ENCODE measurements at places on chromosomes 12 and 14.

- no peak for DNase-seq
Observed at GRCh38 chr14:64601571-64601970, 51.8 kb downstream of the PPP1R36 start.

GRCh38 chr14:67581643-67582042 lies 18.4 kb downstream of the PIGH start:
- no peak for DNase-seq

DNA sequence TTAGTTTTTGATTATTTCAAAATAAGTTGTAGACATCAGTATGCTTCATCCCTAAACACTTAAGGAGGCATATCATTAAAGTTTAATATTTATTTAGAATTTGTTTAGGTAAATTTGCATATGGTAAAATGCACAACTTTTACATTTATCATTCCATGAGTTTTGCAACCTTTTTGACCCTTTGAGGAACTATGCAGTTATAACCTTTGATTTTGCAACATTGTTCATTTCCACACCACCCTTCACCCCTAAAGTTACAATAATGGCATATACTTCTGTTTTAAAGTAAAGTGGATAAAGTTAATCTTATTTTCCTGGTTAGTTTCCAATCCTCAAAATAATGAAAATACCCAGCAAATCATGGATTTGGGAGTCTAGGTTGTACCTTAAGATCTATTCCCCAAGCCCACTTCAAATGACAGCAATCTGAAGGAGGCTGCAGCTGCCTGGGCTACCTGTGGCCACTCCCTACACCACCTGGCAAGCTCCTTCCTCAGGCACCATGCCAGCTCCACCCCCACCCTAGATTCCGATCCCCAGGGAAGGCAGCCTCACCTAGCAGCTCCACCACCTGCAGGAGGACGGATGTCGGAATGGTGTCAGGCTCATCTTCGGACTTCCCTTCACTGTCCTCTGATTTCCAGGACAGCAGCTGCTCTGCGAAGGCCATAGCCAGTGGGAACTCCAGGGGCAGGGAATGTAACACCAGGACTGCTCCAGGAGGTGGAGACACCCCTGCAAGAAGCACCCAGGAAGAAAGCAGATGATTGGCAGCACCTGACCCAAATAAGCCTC lies 65.1 kb downstream of the TRAFD1 start:
- DNase-seq = no peak

GRCh38 chr12:25644979-25645378 lies 91.9 kb upstream of the LMNTD1 start:
- no peak for DNase-seq

DNA sequence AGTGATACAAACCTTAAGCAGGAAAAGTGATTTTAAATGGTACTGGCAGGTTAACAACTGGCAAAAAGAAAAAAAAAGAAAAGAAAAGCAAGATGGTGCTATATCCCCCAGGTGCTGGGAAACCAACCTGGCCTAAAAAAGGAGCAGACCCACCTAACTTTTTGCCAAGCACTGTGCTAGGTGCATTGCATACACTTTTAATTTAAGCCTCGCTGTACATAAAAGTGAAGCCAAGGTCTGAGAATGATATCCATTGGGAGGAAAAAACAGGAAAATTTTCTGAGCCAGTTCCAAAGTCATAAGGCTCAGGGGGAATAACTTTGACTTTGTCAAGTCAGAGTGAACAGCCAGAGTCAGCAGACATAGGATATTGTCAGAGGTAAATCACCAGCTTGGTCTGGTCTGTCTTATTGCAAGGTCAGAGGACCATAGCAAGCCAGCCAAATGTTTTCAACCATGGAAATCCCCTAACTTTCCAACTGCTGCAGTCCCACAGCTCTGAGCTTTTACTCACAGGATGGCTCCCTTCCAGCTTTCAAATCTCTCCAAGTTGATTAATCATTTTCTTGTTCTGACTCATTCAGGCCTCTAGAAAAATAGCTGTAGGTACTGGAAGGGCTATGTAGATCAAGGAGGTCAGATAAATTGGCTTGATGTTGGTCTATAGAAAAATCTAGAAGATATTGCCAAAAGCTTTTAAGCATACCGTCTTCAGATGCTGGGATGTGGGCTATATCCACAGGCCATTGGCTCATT lies 412.9 kb downstream of the RAD51B start:
- DNase-seq = no peak

DNA sequence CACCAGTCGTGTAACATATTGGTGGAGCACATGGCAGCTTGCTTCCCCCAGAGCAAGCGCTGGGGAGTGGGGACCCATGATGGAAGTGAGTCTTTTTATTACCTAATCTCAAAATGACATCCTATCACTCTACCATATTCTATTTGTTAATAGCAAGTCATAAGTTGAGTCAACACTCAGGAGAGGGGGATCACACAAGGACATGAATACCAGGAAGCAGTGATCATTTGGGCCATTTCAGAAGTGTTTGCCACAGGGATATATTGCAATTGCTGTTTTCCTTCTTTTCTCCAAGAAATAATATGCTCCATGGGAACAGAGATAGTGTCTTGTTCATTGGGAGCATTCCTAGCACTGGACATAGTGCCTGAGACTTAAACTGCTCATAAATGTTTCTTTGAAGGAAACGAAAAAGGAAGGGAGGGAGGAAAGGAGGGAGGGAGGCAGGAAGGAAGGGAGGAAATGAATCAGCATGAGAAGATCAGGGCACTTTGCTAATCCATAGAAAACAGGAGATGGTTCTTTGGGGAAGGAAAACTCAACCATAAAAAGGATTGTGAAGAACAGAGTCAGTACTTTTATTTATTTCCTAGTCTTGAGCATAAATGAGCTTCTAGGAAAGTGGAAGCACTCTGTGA lies 39.2 kb upstream of the EEA1 start:
- DNase-seq = no peak

- no peak for DNase-seq
Observed at GRCh38 chr14:49527221-49527620, 59.0 kb downstream of the RPS29 start.

DNA sequence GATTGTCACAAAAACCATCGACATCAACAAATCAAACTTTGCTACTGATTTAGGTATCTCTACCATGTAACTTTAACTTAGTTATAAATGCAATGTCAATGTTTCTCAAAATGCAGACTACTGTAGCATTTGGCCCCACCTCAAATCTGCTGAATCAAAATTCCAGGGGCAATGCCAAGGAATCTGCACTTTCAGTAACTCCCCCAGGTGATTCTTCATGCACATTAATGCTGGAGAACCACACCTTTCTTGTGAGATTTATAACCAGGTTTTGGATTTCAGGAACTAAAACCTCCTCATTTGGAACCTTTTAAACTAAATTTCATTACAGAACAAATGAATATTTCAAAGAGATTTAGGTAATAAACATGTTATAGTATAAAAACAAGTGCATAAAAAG lies 4.9 kb downstream of the ATP2B1 start:
- DNase-seq = no peak

- no peak for DNase-seq
Observed at GRCh38 chr12:75716291-75717025, 205.0 kb upstream of the KRR1 start.

DNA sequence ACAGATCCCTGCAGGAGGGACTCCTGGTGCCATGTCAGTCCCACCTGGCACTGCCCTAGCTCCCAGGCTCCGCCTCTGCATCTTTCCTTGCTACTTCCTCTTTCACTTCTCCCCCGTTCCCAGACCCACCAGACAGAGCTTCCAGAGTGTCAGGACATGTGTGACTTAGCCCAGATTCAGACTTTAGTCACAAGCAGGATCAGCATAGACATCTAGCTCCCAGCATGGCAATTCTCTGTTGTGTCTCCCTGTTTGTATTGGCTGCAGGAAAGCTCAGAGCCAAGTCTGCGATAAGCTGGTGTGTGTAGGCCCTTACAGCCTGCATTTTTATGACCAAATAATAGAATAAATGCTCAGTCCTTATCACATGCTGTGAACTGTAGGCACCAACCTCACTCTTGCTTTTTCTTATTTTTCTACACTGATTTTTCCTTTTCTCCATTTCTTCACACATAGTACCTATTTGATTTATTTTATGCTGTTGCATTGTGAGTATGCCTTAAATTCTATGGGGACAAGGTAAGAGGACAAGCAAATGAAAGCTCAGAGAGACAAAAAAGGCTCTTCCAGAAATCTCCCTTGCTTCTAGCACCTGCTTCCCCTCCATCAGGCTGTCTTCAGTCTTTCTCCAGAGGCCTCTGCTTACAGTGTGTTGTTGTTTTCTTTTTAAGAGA lies 5.9 kb downstream of the DHRS2 start:
- no peak for DNase-seq

GRCh38 chr14:68359837-68360552 lies 432.9 kb downstream of the ZFP36L1 start:
- DNase-seq = no peak

GRCh38 chr14:103198131-103199105 lies 75.2 kb downstream of the TNFAIP2 start:
- no peak for DNase-seq

DNA sequence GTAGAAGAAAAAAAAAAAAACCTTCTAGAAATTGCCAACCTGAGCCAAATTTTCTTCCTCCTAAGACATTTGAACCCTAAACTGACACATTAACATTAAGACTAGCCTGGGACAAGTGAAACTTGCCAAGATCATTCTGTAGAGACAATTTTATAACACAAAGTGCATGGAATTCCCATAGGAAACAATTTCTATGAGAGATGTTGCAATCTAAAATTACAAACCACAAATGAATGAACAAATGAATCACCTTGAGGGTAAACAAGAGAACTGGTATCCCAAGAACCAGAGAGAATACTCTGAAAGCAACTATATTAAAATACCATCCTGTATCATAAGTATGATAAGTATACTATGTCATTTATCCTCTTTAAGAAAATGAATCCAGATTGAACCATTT lies 165.3 kb downstream of the DICER1 start:
- DNase-seq = no peak

GRCh38 chr14:102222009-102222575 lies 82.4 kb downstream of the WDR20 start:
- no peak for DNase-seq

DNA sequence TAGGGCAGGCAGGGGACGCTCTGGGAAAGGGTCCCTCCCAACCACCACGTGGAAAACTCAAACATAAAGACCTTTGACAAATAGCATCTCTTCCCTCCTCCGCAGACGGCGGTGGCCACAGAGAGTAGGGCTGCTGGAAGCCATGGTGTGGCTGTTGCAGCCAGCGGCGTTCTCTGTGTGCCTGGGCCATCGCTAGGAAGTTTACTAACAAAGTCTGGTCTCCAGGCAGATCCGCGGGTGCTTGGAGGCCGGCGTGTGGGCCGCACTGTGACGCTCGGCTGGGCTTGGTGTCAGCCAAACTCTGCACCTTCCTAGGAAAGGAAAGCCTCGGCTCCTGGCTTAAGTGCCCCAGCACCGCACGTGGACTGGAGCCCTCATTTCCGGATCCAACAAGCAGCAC lies 65.6 kb downstream of the CCDC88C start:
- no peak for DNase-seq

DNA sequence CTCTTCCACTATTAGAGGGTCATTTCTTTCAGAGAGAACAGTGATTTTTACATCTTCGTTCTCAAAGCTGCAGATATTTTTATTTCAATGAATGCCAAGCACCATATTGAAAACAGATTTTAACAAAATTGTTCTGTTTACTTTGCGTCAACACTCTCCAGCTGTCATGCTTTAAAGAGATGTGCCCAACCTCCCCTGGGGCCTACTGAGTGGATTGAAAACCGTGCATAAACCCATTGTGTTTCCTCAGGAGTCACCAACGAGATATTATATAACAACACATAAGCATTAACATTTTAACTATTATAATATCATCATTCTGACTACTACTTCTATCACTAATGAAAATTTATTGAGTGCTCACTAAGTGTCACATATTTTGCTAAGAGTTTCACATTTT lies 81.6 kb downstream of the MYF5 start:
- no peak for DNase-seq
